ENCODE measurements at places on chromosomes 6 and 20. TPM values are rescaled to one million over a fixed set of nuclear protein-coding genes. Genes with fewer than 3 reads are reported as not detected.
A peak's percentile ranks its signal among the peaks of the same experiment; 100 is the strongest.

The CDH22 gene
- total RNA-seq, result 0.23 TPM

The TRDN gene
- total RNA-seq, result 0.44 TPM

The ZSCAN12 gene
- 11.1 TPM for total RNA-seq

The PTK6 gene
- total RNA-seq, result 55.1 TPM

The IER3 gene
- total RNA-seq, result 23.8 TPM

The ROS1 gene
- total RNA-seq, result 0.05 TPM

The FAM83C gene
- 4.0 TPM for total RNA-seq

The SAMD3 gene
- total RNA-seq, result 1.9 TPM

The PPP1R3G gene
- 2.9 TPM for total RNA-seq

The FNDC11 gene
- total RNA-seq, result 1.6 TPM

The CRIP3 gene
- 1.5 TPM for total RNA-seq

The MACROD2 gene
- total RNA-seq, result 17.1 TPM

GRCh38 chr20:8457978-8458377 lies 325.9 kb downstream of the PLCB1 start:
- DNase-seq, result no peak

GRCh38 chr20:43925801-43926200 lies 11.1 kb downstream of the TOX2 start:
- DNase-seq, result no peak

DNA sequence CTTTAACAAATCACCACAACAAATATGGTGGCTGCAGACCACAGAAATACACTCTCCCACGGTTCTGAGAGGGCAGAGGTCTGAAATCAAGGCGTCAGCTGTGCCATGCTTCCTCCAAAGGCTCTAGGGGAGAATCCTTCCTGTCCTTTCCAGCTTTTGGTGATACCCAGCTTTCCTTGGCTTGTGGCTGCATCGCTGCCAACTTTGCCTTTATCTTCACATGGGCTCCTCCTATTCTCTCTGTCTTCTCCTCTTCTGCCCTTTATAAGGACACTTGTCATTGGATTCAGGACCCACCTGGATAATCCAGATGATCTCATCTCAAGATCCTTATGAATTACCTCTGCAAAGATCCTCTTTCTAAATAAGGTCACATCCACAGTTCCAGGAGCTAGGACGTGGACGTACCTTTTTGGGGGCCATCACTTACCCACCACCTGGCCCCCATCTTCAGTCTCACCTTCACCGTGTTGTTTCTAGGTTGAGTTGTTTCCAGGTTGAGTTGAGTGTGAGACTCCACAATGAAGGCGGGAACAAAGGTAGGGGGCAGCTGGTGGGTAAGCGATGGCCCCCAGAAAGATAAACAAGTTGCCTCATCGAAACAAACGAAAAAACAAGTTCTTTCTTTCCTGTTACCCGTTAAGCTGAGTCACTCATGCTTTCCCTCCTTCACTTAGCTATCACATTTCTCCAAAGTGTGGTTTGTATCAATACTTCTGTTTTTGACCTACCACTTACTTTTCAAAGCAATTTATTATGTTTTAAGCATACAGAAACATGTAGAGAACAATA lies 68.9 kb upstream of the SLC22A16 start:
- no peak for DNase-seq

GRCh38 chr6:37359039-37359438 lies 5.3 kb downstream of the RNF8 start:
- DNase-seq, result no peak

DNA sequence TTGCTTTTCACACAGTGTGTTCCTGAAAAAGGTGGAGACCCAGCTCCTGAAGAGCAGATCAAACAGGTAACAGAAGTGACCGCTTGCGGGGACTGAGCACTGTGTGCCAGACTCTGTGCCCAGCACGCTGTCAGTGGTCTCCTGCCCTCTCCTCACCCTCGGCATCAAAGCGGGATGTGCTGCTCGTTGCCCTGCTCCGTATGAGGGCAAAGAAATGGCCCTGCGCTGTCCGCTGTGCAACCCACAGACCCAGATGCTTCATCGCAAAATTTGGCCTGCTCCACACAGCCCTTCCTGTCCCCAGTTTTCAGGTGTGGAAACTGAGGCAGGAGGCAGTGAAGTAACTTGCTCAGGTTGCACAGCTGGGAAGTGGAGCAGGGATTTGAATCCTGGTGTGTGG lies 13.7 kb downstream of the UQCC2 start:
- DNase-seq, result no peak

GRCh38 chr6:37141281-37142049 lies 28.5 kb upstream of the PIM1 start:
- no peak for DNase-seq

DNA sequence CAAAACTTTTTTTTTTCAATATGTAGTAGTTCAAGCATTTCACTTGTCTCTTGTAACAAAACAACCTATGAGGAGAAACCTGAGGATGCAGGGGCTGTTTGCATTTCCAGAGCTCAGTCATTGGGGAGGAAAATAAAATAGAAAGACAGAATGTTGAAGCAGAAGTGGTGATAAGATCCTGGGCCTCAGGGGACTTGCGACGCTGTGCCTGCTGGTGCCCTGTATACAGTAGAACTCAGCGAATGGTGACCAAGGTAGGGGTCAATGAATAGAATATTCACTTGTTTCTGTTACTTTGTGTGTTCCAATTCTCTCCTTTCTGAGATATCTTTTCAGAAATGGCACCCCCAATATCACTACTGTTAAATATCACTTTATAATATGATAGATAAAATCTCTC lies 271.6 kb downstream of the FARS2 start:
- DNase-seq, result no peak

GRCh38 chr6:6859722-6860121 lies 248.0 kb upstream of the RREB1 start:
- no peak for DNase-seq

- no peak for DNase-seq
Observed at GRCh38 chr6:123415844-123416468, 220.8 kb downstream of the TRDN start.

DNA sequence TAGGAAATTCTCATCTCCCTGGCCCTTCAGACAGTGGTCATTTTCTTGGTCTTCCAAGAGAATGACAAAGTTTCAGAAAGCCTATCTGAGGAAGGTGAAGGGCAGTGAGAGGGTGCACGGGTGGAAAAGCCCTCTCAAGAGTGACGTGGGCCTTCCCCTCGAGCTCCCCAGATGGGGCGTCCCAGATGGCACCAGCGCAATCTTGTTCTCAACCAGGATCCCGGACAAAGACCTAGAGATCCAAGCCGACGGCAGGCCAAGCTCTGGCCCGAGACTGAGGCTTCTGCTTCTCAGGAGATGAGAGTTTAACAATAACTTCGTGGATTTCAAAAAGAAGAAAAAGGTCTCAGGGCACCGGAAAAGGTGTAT lies 797 bp upstream of the ZNF133 start:
- no peak for DNase-seq

- DNase-seq, result no peak
Observed at GRCh38 chr20:24431279-24432045, 38.0 kb upstream of the SYNDIG1 start.

DNA sequence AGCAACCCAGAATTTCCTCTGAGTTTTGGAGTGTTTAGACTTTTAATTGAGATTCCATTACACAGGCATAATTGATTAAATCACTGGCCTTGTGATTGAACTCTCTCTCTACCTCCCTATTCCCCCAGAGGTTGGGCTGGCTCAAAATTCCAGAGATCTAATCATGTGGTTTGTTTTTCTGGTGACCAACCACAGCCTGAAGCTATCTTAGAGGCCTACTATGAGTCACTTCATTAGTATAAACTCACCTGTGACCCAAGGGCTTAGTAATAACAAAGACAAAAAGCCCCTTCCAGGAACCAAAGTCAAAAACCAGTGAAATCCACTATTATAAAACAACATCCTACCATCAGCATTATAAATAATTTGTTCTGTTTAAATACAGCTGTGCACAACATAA lies 992.5 kb upstream of the CITED2 start:
- DNase-seq, result no peak

GRCh38 chr20:6169251-6169650 lies 46.4 kb upstream of the FERMT1 start:
- DNase-seq, result no peak

GRCh38 chr6:41577356-41578216 lies 31.4 kb downstream of the FOXP4 start:
- peak; percentile 64 for DNase-seq

GRCh38 chr6:168100011-168100802 lies 21.2 kb upstream of the FRMD1 start:
- DNase-seq, result no peak

- no peak for DNase-seq
Observed at GRCh38 chr20:63915471-63915870, 20.5 kb downstream of the DNAJC5 start.

- DNase-seq, result no peak
Observed at GRCh38 chr6:39369987-39370386, 47.5 kb upstream of the KCNK16 start.

- DNase-seq, result peak; percentile 48
Observed at GRCh38 chr6:170085475-170086401, 205.1 kb downstream of the DLL1 start.

DNA sequence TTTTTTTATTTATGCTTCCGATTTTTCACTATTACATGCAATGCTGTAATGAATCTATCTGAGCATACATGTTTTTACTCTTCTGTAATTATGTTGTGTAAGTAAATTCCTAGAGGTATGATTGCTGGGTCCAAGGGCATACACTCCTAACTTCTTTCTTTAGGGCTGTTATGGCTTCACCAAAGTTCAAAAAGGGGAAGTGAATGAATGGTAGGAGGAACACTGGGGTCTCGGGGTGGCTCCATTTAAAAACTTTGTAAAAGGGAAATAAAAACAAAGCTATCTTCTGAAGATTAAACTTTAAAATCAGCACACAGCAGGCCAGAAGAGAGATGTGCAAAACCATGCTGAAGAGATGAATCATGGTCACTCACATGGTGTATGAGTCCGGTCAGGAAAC lies 289.1 kb upstream of the SUPT3H start:
- DNase-seq, result no peak

- DNase-seq, result peak; percentile 28
Observed at GRCh38 chr6:168012431-168013249, 15.2 kb downstream of the KIF25 start.

DNA sequence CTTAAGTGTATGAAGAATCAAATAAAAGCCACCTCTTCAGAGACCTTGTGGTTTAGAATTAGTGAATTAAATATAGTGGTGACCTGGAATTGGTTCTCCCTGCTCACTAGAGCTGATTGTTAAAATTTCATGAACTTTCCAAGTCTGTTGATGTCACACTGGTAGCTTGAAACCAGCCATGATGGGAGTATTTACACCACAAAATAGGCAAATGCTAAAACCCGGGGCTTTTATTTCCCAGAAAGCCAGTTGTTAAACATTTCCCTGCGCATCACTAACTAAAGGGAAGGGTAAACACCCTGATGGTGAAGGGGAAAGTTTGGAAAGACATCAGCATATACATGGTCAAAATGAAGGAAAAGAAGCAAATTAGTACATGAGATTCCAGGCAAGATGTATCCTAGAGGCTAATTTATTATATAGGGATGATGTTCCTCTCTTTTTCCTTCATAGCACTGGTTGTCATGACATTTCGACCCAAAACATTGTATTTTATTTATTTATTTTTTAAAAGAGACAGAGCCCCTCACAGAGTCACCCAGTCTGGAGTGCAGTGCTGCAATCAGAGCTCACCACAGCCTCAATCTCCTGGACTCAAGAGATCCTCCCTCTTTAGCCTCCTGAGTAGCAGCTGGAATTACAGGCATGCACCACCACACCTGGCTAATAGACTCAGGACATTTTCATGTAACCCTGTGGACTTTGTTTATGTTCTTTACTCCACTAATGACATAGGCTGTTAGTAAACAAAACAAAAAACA lies 123.2 kb downstream of the RIN2 start:
- no peak for DNase-seq

GRCh38 chr20:57425150-57426013 lies 34.2 kb downstream of the RBM38 start:
- DNase-seq, result no peak

GRCh38 chr20:59665656-59666555 lies 61.6 kb downstream of the PHACTR3 start:
- peak; percentile 19 for DNase-seq

DNA sequence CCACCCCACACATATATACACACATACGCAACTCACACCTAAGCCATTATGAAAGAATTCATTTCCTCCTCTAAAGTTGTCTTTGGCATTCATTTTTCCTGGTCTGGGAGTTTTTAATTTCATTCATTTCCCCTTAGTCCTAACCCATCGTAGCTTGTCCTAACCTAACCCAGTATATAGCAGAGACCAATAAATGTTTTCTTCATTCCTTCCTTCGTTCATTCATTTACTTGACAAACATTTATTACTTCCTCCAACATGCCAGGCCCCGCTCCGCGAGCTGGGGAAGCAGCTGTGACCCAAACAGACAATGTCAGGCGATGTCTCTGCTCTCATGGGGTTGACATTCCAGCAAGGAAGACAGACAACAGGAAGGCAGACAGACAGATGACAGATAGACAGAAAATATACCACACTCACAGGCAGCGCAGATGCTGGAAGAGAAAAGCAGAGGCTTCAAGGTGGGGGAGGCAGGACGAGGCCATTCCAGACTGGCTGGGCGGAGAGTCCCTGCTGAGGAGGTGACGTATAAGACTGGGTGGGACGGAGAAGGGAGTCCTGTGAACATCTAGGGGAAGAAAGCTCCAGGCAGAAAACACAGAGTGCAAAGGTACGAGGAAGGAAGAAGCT lies 33.7 kb upstream of the SIRPA start:
- no peak for DNase-seq

DNA sequence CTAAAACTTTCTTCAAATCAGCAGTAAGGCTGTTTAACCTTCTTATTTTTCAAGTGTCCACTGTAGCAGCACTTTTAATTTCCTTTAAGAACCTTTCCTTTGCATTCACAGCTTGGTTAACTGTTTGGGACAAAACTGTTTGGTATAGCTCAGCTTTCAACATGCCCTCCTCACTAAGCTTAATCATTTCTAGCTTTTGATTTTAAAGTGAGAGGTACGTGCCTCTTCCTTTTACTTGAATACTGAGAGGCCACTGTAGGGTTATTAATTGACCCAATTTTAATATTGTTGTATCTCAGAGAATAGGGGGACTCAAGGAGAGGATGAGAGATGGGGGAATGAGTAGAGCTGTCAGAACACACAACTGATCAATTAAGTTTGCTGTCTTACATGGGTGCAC lies 129.5 kb upstream of the MMS22L start:
- DNase-seq, result no peak

Measured in ureter (tissue), 1 donor.